ENCODE measurements at places on chromosomes 7 and 10. TPM values are rescaled to one million over a fixed set of nuclear protein-coding genes. Genes with fewer than 3 reads are reported as not detected.

GRCh38 chr10:118195729-118196128 lies 146.4 kb downstream of the FAM204A start:
- no peak for DNase-seq

- DNase-seq: no peak
Measured at GRCh38 chr7:69773535-69774225, 175.4 kb downstream of the AUTS2 start.

GRCh38 chr10:58322072-58322834 lies 12.6 kb upstream of the UBE2D1 start:
- DNase-seq: no peak

- no peak for DNase-seq
Measured at GRCh38 chr7:83452256-83452655, 196.7 kb downstream of the SEMA3E start.

- DNase-seq: no peak
Measured at GRCh38 chr10:71860243-71861029, 9.4 kb upstream of the PSAP start.

GRCh38 chr7:81583090-81583489 lies 186.8 kb downstream of the HGF start:
- no peak for DNase-seq

The STRIP2 gene
- 7.1 TPM for total RNA-seq

The ZKSCAN1 gene
- total RNA-seq: 50.4 TPM

Measured in activated CD8-positive, alpha-beta T cell treated with anti-CD3 and anti-CD28 coated beads, Interleukin-2, amount 10 ng/mL, durations not matched to agents 7 days and 5 days (primary cell).